ENCODE measurements at places on chromosomes 12 and 14.

DNA sequence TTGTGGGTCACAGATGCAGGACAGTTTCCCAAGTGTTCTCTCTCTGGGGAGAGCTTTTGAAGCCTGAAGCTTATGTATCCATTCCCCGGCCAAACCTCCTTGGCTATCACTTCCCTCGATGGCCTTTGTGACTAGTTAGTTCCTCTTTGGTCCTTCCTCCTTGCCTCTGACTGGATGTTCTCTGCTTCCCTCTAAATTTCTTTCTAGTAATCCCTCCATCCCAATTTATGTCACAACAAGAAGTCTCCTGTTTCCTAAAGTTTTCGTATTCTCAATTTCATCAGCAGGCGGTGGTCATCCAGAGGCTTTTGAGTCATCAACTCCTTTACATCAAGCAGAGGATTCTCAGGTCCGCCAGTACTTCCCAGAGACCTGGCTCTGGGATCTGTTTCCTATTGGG lies 27.5 kb downstream of the A2ML1 start:
- DNase-seq: no peak

DNA sequence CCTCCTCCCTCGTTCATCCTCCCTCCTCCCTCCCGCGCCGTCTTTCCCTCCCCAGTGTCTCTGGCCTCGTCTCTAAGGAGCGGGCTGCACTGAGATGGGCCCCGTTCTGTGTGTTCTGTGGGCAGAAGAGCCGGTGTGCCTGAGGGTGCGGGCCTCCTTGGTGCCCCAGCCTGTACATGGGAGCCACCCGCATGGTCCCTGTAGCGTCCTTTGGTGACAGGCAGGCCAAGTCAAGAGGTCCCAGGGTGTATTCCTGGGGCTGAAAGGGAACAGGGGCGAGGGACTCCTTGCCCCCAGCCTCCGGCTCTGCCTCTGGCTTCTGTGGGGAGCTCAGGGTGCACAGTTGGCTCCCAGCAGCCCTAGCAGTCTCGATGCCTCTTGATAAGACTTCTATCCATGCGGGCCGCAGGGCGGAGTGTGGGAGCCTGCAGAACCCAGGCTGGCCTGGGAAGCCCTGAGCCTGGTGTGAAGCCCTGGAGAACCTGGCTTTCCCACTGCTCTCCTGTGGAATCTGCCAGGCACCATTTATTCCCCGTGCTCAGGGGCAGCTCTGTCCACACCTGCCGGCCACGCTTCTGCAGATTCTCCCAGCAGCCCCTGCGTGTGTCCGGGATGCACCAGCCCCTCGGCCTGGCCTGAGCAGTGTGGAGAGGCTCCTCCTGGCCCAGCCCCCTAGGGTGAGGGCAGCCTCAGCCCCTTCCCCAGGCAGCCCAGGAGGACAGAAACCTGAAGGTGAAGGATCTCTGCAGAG lies 181.3 kb downstream of the KIF26A start:
- DNase-seq: no peak

DNA sequence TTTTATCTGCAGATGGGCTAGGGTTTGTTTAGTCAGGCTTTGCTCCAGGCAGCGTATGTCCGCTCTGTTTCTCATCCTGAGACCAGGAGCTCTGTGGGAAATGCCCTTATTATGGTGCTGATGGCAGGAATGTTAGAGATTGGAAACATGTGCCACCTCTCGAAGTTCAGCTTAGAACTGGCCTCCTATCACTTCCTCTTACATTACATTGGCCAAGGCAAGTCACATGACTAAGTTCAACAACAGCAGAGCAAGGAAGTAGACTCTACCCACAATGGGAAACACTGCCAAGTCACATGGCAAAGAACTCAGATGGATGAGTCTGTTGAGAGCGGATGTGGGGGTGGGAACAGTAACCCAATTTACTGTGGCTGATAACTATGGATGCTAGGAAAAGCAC lies 161.9 kb upstream of the WSCD2 start:
- DNase-seq: no peak

GRCh38 chr14:70700955-70701585 lies 59.4 kb downstream of the TTC9 start:
- no peak for DNase-seq

- no peak for DNase-seq
These were observed 258.9 kb downstream of the DPF3 start for GRCh38 chr14:72634691-72635616.

GRCh38 chr12:53380794-53381730 lies 1.1 kb downstream of the SP1 start:
- no peak for DNase-seq

- no peak for DNase-seq
These were observed 88.8 kb downstream of the CCDC60 start for GRCh38 chr12:119423285-119423684.

DNA sequence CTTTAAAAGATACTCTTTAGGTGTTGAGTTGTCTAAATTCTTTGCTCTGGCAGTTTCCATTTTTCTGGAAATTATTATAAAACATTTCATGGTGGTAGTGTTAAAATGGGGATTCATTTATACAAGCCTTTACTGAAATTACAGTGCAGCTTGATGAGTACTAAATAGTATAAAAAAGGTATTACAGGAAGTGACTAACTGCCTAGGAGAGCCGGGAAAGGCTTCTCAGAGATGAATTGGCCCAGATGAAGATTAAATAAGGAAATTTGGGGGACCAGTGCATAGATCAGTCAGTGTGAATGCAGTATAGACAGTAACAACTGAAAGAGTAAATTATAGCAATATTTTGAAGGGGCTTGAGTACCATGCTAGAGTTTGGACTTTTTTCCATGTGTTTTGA lies 7.5 kb downstream of the PSMA6 start:
- DNase-seq: no peak

DNA sequence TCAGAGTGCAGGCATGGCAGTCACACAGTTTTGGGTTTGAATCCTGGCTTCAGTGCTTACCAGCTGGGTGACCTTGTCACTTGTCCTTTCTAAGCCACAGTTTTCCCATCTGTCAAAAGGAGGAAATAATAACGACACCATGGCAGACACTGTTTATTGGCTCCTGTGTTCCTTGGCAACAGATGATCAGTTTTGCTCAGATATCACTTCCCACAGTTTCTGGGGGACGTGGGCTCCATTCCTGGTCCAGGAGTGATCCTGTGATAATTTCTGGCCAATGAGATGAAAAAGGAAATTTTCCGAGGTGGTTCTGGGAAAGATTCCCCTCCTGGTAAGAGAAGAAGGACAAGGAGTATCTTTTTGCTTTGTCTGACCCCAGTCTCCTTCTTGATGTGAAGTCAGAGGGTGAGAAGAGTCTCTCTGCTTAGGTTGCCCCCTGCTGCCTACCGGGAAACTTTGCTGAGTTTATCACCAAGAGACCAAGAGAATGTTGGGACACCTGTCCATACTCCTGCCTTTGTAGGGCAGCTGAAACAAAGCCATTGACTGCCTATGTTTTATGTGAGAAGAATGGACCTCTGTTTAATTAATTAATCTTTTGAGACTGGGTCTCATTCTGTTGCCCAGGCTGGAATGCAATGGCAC lies 178.9 kb upstream of the NRXN3 start:
- no peak for DNase-seq

DNA sequence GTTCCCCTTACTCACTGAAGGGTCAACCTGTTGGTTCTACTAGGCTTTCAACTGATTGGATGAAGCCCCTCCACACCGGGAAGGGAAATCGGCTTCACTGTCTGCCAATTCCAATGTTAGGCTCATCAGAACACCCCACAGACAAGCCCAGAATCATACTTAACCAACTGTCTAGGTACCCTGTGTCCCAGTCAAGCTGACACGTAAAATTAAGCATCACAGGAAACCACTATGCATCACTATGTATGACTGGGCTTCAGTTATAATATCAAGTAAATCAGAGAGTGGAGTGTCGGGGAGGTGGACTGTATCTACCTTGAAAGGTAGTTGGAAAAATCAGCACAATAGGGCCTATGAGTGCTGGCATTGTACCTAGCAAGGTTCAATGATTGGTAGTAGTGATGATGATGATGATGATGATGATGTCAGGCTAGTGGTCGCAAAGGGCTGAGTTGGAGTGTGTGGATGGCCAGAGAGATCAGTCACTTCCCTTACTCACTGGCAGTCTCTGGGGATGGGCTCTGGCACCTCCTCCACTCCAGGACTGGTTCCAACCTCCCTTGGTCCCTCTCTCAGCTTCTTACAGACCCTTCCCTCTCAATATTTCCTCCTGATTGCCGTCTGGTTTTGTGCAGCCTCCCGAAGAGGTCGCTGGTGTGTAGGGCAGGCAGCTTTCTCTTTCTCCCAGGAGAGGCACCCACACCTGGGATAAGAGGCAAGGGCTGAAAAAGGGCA lies 3.3 kb upstream of the ATG101 start:
- no peak for DNase-seq

- peak; percentile 86 for DNase-seq
These were observed 99.4 kb downstream of the CRADD start for GRCh38 chr12:93776581-93777018.

DNA sequence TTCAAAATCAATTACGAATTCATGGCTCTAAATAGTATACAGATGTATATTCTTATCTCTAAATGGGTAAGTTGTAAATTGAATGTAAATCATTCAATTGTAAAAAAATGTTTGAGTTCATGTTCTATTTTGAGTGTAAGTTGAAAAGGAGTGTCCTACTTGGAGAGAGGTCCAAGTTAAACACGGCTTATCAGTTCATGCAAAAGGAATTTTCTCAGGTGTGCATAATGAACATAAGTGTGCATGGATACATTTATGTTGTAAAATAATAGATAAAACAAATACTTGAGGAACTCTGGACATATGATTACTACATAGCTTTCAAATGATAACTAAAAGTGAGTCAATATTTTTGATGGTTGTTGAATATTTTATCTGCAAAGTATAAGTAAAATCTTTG lies 79.5 kb downstream of the PPFIA2 start:
- DNase-seq: no peak

- DNase-seq: no peak
These were observed 95.3 kb downstream of the FGD4 start for GRCh38 chr12:32494656-32495055.

GRCh38 chr14:23929136-23929535 lies 24.4 kb upstream of the DHRS4 start:
- no peak for DNase-seq

GRCh38 chr14:92499234-92499633 lies 14.3 kb upstream of the RIN3 start:
- no peak for DNase-seq

DNA sequence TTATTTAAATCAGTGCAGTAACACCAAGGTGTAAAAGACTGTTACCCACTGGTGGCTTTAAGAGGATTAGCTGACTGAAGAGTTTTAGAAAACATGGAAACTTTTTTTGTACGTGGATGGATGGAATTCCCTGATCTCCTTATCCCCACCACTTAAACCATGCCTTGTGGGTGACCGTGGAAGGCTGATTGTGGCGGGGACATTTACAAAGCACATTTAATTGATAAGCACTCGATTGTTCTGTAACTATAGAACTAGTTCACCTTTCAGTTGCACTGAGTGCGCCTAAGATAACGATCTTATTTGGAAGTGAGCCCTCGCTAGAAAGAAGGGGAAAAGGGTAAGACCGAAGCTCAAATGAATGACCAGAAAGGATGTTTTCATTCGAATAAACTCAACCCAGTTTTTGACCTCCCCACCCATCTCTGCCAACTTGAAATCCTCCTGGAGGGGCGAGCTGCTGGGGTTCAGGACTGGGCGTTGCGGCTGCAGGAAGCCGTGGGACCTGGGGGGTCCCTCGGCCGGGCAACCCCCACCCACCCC lies 688 bp upstream of the RASSF3 start:
- no peak for DNase-seq

GRCh38 chr12:41802803-41803202 lies 341.9 kb downstream of the GXYLT1 start:
- DNase-seq: no peak

DNA sequence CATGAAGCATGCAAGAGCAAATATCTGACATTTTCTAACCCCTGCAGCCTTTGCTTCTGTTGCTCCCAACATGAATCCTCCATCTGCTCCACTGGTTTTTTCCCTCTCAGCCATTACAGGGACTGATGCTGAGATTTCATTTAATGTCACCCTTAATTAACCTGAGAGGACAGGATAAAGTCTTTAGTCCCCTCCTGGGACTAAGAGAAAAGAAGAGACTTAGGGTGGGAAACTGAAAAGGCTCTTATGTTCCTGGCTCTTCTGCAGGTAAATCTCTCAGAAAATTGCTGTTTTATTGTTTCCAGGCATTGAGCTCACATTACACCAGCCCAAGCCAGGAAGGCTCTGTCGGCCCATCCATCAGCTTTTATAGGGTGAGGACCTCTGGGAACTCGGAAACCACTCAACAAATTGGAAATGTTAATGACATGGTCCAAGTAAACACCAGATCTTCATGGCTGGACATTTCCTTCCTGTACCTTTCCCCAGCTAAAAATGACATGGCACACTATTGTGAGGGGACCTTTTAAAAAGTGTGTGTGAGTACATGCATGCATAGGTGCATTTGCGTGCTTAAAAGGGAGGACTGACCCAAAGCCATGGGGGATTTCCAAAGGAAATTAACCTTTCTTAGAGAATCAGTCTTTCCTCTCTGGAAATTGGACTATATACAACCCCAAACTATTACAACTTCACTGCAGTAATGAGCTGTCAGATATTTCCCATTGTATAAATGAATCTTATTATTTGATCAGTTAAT lies 408.1 kb upstream of the TMTC1 start:
- DNase-seq: no peak

DNA sequence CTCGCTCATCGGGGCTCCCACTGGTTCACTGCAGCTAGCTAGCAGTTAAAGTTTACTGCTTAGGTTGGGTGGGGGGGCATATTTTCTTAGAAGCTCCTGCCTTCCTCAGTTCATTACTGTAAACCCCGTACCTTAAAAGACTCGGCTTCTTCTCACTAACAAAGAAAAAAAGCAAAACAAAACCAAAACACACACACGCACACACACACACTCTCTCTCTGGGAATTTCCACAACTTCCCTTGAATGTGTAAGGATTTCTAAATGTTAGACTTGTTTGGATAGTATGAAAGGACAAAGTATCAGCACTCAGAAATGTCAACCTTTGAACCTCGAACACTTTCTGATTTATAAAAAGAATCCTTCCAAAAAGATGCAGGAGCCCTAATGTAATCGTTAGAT lies 927 bp downstream of the PTHLH start:
- no peak for DNase-seq

- DNase-seq: no peak
These were observed 24.5 kb downstream of the PDZRN4 start for GRCh38 chr12:41212625-41213024.

- no peak for DNase-seq
These were observed 223.3 kb upstream of the PRICKLE1 start for GRCh38 chr12:42812871-42813270.

GRCh38 chr12:67469666-67470065 lies 178.9 kb upstream of the DYRK2 start:
- no peak for DNase-seq

GRCh38 chr12:32755051-32755653 lies 545 bp downstream of the YARS2 start:
- DNase-seq: peak; percentile 38

- peak; percentile 11 for DNase-seq
These were observed 781.5 kb downstream of the SLC6A15 start for GRCh38 chr12:84131076-84131475.

GRCh38 chr12:89225401-89225800 lies 126.9 kb downstream of the DUSP6 start:
- no peak for DNase-seq
